ENCODE measurements at places on chromosomes 3 and 15.

DNA sequence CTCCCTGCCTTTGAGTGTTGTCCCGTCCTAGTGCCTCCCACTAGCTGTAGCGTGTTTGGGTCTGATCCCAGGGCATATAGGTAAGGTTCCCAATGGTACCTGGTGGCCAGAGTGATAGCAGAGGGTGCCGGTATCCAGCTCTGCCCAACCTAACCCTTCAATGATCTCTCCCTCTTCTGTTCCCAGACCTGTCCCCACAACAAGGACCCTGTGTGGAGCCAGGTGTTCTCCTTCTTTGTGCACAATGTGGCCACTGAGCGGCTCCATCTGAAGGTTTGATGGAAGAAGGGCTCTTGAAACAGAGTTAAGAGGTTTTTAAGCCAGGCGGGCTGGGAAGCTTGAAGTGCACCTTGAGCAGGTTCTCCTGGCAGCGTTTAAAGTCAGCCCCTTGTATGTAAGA, 35.5 kb downstream of the ESYT3 start:
- DNase-seq = no peak

DNA sequence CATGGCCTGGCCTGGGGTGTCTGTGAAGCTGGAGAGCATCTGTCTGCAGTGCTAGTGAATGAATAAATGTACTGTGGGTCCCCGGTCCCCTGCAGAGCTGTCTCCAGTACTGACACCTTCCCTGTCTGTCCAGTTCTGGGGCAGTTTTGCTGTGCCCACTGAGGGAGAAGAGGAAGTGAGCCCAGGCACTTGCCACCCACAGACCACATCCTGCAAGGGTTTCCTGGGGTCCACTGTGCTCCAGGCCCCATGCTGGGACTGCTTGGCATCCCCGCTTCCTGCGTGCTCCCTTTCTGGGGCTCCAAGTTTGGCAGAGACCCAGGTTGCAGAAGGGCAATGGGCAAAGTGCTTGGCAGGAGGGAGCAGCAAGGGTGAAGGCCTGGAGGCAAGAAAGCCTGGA, 4.9 kb upstream of the SLC6A6 start:
- no peak for DNase-seq

- no peak for DNase-seq
Observed at GRCh38 chr3:178537122-178537705, 978 bp downstream of the KCNMB2 start.

DNA sequence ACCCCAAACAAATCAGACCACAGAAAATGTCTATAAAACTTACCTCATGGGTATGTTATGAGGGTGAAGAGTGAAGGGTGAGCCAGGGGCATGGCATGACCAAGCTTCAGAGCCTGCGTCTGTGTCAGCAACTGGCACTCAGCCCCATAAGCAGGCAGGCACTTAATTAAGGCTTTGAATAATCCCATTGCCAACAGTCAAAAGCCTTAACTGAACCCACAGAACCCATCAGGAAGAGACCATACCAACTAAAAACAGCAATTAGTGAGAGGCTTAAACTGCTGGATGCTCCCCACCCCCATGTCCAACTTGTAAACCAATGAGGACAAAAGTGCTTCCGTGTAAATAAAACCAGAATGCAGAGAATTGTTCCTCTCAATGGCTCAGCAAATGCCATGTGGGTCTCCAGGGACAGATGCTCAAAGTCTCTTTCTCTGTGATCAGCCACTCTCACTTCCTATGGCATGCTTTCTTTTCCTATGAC, 126.0 kb downstream of the MYLK start:
- DNase-seq = peak; percentile 88

- DNase-seq = peak; percentile 43
Observed at GRCh38 chr3:57298041-57298440, 5.6 kb upstream of the ASB14 start.

DNA sequence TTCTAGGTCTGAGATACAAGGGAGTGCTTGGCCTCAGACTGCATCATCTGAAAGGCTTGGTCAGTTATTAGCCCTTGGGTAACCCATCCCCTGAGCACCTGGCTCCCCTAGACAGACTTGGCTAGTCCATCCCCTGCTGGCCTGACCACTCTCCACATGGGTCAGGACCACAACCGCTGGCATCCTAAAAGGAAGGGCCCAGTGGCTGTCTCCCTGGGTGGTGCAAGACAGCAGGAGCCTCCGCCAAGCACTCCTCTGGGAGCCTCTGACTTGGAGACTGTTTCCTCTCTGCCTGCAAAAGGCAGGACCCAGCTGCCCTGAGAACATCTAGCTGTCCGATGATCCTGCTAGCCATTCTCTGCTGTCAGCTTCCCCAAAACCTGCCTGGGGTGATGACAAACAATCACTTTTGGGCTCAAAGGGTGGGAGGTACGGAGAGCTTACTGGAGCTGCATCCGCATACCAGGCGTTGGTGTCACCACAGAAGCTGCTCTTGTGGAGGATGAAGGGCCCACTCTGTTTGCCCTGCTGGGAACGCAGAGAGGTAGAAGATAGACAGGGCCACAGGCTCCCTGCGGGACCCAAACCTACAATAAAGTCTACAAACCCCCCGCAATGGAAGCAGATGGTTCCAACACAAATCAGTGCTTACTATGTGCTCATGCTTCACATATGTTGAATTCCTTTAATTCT, 108.0 kb upstream of the PRR20G start:
- no peak for DNase-seq

DNA sequence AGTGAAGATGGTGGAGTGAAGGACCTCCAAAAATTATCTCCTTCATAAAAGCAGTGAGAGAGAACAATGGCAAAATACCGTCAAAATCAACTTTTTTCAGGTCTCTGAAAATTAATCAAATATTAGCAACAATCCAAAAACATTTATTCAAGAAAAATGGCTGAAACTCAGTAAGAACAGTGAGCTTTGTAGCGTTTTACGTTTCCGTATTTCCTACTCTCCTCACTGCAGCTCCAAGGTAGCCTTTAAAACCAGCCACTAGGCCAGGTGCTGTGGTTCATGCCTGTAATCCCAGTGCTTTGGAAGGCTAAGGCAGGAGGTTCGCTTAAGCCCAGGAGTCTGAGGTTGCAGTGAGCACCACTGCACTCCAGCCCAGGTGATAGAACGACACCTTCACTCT, 38.5 kb downstream of the ATP10A start:
- DNase-seq = no peak

- DNase-seq = no peak
Observed at GRCh38 chr15:68224546-68225250, 4.8 kb downstream of the CLN6 start.

DNA sequence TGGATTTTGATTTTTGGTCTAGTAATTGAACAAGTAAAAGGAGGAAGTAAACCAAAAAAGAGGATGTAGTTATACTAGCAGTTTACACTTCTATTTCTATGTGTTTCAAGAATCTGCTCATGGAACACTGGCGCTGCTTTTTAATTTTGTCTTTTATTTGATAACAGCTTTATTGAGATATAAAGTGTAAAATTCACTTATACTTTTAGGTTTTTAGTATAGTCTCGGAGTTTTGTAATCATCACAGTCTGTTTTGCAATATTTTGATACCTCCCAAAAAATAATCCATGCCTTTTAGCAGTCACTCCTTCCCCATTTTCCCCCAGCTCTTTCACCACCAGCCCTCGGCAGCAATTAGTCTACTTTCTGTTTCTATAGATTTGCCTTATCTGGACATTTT, 18.0 kb downstream of the UBE2E2 start:
- no peak for DNase-seq

DNA sequence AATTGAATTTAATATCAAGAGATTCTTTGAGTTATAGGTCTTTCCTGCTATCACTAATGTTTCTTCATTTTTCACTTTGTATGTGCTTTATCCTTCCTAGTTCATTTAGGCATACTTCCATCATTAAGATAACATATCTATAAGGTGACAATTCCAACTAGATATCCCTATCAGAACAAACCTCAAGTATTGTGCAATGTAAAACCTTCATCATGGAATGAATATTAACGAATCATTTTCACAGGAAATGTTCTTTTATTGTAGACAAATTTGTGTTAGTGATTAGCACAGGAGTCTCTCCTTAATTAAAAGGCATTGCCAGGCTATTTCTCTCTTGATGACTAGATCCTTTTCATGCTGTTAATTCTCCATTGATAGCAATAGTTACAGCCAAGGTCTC, 236.5 kb upstream of the MME start:
- DNase-seq = no peak

DNA sequence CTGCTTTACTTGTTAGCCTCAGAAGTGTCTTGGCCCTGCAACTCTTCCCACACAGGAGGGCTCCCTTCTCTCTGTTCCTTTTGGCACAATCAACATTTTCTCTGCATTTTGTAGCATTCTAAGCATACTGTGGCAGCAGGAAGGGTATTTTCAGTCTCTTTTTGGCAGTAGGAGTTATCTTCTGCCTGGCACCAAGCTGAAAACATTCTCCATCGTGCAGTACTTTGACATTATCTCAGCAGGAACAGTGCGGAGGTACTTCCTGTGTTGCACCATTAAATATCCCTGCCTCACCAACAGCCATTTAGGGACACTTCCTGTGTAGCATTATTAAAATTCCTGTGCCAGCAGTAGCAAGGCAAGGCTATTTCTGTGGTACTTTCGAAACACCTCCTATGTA, 233.2 kb upstream of the SEMA6D start:
- peak; percentile 45 for DNase-seq

DNA sequence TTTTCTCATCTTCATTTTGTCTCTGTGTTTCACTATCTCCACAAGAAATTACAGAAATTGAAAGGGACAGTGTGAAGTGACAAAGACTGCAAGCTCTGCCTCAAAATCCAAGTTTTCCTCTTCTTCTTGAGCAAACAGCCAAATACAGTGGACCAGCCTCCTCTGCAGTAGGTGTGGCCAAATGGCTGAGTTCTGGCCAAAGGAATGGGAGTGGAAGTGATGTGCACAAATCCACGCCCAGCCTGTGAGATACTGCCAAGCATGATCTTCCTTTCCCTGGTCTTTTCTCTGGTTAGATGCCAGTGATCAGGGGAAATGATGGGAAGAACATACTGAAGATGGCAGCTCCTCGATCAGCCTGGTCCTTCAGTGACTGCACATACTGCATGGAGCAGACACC, 111.0 kb upstream of the CPNE4 start:
- no peak for DNase-seq
